ENCODE measurements at places on chromosomes 3 and 15.

DNA sequence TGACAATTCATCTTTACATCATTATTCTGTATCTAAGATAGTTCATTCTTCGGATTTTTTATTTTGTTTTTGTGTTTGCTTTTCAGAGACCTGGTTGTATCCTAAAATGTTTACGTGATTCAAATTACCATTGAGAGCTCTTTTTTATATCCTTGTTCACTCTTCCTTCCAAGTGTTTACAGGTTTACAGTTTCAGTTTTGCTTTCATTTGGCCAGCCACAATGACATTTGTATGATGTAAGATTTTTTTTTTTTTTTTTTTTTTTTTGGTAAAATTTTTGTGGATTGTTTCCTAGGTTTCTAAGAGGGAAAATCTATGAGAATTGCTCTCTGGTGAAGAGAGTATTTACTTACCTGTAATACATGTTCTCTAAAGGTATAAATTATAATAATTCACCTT lies 55.0 kb downstream of the SETD5 start:
- no peak for DNase-seq

GRCh38 chr15:69552057-69552815 lies 99.6 kb downstream of the RPLP1 start:
- no peak for DNase-seq

DNA sequence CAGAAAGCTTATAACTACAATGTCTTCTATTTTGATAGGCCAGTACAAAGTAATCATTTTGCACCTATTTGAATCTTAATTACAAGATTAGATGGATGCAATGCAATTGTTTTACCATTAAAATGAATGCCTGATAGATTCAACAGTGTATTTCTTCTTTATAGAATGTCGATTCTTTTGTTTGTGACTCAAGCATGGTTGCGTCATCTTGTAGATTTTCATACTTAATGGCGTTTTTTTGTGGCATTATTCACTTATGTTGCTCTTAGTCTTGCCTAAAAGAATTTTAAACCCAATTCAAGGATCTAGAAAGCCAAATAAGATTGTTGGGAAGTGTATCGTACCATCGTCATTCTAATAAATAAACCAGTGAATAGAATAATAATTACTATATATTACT lies 21.4 kb downstream of the ZBTB38 start:
- no peak for DNase-seq

GRCh38 chr15:66089049-66089448 lies 164.5 kb downstream of the MEGF11 start:
- DNase-seq: no peak

GRCh38 chr3:130687327-130687726 lies 59.3 kb downstream of the PIK3R4 start:
- no peak for DNase-seq

DNA sequence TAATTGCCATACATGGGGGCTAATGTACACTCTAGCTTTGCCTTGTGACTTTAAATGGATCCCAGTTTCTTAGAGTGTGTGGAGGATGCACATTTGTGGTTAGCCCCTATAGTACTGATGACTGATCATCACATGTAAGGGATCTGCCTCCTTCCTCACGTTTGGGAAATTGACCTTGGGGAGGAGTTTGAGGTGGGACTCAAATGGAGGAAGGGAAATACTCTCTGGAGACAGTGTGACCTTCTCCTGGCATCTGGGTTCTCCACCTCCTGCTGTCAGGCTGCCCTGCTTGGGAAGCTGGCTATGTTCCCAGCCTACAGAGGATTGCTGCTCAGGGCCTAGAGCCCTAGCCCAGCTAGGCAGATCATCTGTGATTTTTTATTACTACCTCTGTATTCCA lies 48.7 kb downstream of the PPM1L start:
- no peak for DNase-seq

GRCh38 chr3:8802256-8802655 lies 32.8 kb upstream of the OXTR start:
- DNase-seq: no peak

DNA sequence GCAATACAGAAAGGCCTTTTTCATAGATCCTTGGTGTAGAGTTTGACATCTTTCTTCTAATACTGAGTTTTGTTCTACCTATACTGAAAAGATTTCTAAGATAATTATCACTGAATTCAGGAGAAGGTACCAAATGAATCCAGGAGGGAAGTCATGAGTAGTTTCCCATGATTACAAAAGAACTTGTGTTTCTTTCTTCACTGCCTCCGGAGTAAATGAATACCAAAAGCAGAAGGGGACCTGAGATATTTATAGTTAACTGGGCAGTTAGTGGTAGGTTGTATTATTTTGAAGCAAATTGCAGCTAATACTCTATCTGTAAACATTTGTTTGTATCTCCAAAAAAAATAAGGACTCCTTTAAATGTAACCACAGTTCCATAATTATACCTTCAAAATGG lies 175.4 kb downstream of the SUCNR1 start:
- no peak for DNase-seq

- no peak for DNase-seq
These were observed 265.2 kb upstream of the SGO1 start for GRCh38 chr3:20451170-20451569.

DNA sequence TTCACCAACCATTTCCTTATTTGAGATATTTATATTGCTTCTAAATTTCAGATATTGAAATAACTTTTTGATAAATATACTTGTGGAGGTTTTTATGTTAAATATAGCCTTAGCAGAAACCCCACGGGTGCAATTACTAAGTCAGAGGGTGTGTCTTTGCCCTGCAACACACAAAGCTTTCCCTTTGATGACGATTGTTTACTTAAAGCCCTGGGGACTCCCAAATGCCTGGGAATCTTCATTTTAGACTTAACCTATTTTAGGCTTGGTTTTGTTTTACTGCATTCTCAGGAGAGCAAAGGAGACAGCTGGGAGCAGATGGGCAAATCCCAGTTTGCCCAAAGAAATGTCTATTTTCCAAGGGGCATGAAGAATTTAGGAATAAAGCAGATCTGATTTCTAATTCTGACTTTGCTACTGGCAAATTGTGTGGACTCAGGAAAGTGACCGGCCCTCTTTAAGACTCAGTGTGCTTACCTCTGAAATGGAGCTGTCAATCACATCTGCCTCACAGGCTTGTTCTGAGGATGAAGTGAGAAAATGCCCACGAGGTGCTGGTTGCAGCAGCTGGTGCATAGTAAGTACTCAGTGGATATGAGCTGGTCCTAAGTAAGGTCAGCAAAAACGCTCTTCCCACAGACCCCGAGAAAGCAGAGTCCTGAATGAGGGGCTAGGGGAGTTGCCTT lies 49.3 kb upstream of the CA12 start:
- DNase-seq: no peak

GRCh38 chr3:148600902-148601765 lies 96.6 kb upstream of the AGTR1 start:
- DNase-seq: no peak

DNA sequence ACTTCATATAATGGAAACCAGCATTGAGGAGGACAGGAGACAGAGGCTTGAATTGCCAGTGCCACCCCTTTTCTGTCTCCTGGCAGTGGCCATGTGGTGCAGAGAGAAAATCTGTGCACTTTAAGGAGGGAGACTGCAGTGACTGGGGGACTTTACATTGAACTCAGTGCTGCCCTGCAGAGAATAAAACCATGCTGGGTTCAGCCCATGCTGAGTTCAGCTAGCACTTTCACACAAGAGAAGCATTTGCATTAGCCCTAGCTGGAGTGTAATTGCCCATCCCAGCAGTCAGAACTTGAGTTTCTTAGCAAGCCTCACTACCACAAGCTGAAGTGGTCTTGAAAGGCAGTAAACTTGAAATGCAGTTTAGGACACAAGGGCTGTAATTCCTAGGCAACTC lies 677.5 kb downstream of the ZPLD1 start:
- no peak for DNase-seq

GRCh38 chr15:91077029-91077428 lies 23.0 kb upstream of the SV2B start:
- DNase-seq: no peak

DNA sequence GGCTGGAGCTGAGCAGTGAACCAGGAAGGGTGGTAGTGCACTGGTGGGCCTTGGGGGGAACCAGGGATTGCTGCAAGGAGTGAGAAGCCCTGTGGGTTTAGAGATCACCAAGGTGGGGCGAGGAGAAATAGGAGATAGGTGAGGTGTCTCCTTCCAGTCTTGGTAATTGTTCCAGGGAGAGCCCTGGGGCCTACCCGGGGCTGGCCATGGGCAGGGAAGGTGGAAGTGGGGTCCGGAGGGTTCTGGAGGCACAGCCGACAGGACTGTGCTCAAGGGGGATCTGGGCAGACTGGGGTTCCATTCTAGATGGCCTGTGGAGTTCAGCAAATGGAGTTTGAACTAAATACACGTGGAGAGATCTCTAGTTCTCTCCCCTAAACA lies 4.5 kb downstream of the CHST13 start:
- DNase-seq: no peak

DNA sequence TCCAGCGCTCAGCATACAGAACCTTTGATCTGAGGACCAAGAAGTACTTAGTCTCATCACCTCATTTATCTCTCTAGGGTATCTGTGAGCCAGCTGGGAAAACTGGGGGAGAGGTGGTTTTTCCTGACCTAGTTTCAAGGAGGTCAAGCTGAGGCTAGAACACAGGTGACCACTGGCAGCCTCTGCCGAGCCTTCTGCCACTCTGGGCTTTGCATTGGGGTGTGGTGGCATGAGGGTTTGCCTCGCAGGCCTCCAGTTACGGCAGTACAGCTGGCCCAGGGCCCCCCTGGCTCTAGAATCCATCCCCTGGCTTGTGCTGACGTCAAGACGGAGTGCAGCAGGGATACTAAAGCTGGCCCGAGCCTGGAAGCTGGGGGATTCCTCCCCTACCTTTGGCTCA lies 34.7 kb upstream of the CDCP1 start:
- DNase-seq: no peak

DNA sequence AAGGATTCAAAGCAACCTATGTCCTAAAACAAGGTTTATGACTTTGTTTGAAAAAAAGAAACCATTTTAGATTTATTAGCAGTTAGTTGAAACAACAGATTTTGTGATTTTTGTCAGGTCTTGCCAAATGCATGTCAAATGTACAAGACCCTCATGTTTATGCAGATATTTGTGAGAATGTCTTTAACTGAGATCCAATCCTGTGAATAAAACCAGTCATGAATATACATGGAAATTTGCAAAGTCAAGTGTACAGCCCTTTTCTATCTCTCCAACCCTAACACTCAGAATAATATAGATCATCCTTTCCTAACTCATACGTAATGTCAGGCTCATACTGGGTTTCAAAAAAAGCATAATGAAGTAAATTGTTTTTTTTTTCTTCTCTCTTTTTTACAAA lies 76.4 kb downstream of the DUT start:
- DNase-seq: no peak

DNA sequence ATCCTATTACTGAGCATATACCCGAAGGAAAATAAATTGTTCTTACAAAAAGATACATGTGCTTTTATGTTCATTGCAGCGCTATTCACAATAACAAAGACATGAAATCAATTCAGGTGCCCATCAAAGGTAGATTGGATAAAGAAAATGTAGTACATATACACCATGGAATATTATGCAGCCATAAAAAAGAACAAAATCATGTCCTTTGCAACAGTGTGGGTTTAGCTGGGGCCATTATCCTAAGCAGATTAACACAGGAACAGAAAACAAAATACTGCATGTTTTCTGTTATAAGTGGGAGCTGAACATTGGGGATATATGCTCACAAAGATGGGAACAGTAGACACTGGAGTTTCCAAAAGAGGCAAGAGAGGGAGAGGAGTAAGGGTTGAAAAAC lies 42.5 kb downstream of the SGO1 start:
- no peak for DNase-seq

- peak; percentile 91 for DNase-seq
These were observed at the start of gene TWF2 for GRCh38 chr3:52238761-52239701. TWF2 (minus strand) TSS chr3:52239158; CDS start chr3:52239016, 142 bp downstream.

- DNase-seq: no peak
These were observed 11.9 kb downstream of the LRCH3 start for GRCh38 chr3:197802779-197803459.

DNA sequence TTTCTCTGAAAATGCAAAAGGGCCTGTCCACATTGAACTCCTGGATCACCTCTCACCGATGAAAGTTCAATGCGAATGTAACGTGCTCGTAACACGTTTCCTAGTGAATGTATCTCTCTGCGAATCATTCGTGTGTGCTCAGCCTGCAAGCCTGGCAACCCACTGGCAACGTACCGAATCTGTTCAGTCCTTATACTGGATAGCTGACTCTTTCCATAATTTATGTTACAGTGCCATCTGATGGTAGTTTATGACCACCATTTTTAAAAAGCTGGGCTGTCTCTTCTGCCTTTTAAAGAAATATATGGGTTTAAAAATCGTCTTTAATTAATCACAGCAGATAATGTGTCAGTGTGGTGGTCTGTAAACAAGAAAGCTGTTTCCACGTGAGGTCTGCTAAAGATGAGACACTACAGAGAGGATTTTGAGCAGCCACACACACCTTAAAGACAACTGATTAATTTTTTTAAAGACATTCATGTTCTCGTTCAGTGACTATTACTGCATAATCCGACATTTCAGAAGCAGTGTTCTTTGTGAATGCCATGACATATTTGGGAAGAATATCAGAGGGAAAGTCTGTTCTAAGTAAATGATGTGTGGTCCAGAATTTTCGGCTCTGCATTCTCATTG lies 69.4 kb upstream of the FOXP1 start:
- DNase-seq: peak; percentile 5

All from HL-60 (cell line).